ENCODE measurements at places on chromosomes 5 and 9.

- no peaks in the 10 kb centered on the region for H3K4me1 ChIP-seq
- no peaks in the 10 kb centered on the region for H3K27me3 ChIP-seq
- no peak for DNase-seq
- no peaks in the 10 kb centered on the region for H3K36me3 ChIP-seq
- no peak overlapping the region for H3K27ac ChIP-seq
These were observed 1867.9 kb upstream of the NUDT12 start for GRCh38 chr5:105430516-105430915.

- no peaks in the 10 kb centered on the region for H3K36me3 ChIP-seq
- no peaks in the 10 kb centered on the region for H3K27me3 ChIP-seq
- H3K4me3 ChIP-seq, result no peak overlapping the region
- no peak for DNase-seq
- H3K4me1 ChIP-seq, result peaks cover 21% of the 10 kb centered on the region
- peak overlapping the region; percentile 84 for H3K27ac ChIP-seq
These were observed 2.7 kb upstream of the DCP2 start for GRCh38 chr5:112973904-112974303.

GRCh38 chr9:78539904-78540303 lies 243.0 kb downstream of the PSAT1 start:
- no peak overlapping the region for H3K27ac ChIP-seq
- DNase-seq, result no peak
- H3K4me1 ChIP-seq, result no peaks in the 10 kb centered on the region
- H3K36me3 ChIP-seq, result no peaks in the 10 kb centered on the region
- no peak overlapping the region for H3K4me3 ChIP-seq
- no peaks in the 10 kb centered on the region for H3K27me3 ChIP-seq

DNA sequence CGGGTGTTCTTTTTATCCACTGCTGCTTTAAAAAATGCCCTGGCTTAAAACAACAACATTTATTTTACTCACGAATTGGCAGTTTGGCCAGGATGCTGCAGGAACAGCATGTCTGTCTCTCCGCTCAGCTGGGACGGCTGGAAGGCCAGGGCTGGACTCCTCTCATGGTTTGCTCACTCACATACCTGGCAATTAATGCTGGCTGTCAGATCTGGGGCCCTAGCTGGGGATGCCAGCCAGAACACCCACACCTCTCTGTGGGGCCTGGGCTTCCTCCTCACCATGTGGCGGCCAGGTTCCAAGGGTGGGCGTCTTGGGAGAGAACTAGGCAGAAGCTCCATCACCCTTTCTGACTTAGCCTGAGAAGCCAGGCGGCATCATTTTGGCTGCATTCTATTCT lies 189.1 kb upstream of the IL12B start:
- no peak overlapping the region for H3K4me3 ChIP-seq
- no peak for DNase-seq
- no peaks in the 10 kb centered on the region for H3K4me1 ChIP-seq
- no peak overlapping the region for H3K27ac ChIP-seq
- H3K27me3 ChIP-seq, result no peaks in the 10 kb centered on the region

- no peak for DNase-seq
- H3K36me3 ChIP-seq, result no peaks in the 10 kb centered on the region
- no peak overlapping the region for H3K27ac ChIP-seq
These were observed 787.1 kb upstream of the CTNND2 start for GRCh38 chr5:12691330-12691729.

DNA sequence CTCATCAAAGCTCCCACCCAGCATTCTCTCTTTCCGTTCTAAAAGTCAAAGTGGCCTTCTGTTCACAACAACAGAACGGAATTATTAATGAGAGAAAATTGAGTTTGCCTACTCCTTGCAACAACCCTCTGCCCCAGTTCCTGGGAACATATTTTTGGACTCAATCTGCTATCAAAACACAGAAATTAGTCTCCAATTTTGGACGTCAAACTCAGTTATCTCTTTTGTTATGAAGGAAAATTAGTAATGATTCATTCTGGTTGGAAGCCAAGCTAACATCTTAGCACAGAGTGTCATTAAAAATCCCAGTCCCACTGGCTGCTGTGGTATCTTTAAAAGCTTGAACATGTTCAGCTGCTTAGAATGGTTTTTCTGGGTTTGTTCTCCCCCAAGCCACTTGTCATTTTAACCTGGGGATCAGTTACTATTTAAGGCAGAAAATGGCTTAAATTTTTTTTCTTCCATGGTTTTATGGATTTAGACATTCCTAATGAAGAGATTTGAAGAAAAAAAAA lies 343.2 kb downstream of the TRIM32 start:
- H3K27ac ChIP-seq, result no peak overlapping the region
- DNase-seq, result no peak
- no peaks in the 10 kb centered on the region for H3K4me1 ChIP-seq

All from CD8-positive, alpha-beta memory T cell (primary cell).